Neural crest cell (in vitro differentiated cells): ENCODE measurements at places on chromosomes 5 and 9. TPM values are rescaled to one million over a fixed set of nuclear protein-coding genes. Genes with fewer than 3 reads are reported as not detected.

- no peak for DNase-seq
Measured at GRCh38 chr9:84375954-84376353, 35.4 kb upstream of the SLC28A3 start.

Gene SLC6A3
- 0.16 and 0.27 TPM in 2 replicates for total RNA-seq

GRCh38 chr9:85717220-85717619 is 24.5 kb downstream of the AGTPBP1 start:
- DNase-seq = no peak

DNA sequence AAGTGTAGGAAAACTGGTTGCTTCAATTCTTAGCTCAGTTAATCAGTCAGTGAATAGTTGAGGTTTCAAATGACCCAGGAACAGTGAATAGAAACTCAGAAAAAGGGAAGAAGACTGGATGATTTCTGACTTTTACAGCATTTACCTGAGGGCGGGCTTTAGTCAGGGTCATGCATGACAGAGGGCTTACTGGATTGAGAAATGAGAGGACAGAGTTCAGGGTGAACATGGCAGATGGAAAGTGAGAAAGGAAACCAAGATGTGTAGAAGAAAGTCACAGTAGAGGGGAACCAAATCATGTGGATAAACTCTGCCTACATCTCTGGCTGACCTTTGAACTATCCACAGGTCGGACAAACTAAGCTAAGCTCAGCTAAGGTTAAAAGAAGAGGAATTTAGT is 596.0 kb downstream of the SEMA5A start:
- DNase-seq = no peak

- no peak for DNase-seq
Measured at GRCh38 chr9:35732800-35733541, 505 bp downstream of the CREB3 start.

DNA sequence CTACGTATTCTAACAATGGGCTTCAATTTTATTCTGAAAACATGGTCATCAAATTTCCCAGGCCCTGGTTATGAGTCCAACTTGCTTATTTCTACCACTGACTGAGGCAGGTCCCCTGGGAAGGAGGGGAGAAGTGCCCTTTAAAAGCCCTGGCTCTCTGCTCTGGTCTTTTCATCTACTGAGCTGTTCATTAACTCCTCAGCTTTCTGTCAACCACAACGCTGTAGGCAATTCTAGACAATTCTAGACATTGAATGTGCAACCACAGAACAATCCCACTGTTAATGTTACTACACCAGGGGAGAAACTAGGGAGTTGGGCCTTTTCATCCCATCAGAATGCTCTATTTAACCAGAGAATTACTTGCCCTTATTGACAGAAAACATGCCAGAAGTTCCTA is 10.0 kb downstream of the MOCS2 start:
- DNase-seq = no peak

- DNase-seq = no peak
Measured at GRCh38 chr9:130962418-130963316, 23.6 kb upstream of the FIBCD1 start.

DNA sequence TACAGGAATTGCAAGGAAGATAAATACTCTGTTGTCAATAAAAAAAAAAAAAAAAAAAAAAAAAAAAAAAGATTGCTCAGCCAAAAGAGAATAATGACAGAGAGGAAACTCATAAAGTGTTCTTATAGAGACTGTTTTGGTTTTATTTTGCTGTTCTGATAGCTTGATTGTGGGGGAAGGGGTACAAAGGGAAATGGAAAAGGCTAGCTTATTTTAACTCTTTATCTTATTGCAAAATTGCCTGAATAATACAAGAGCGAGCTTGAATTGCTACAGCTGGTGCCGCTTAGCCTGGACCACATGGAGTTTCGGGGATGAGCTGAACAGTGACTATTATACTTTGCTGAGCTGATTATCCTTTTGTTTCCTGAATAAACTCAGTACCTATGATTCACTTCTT is 31.0 kb upstream of the SHISAL2B start:
- no peak for DNase-seq

DNA sequence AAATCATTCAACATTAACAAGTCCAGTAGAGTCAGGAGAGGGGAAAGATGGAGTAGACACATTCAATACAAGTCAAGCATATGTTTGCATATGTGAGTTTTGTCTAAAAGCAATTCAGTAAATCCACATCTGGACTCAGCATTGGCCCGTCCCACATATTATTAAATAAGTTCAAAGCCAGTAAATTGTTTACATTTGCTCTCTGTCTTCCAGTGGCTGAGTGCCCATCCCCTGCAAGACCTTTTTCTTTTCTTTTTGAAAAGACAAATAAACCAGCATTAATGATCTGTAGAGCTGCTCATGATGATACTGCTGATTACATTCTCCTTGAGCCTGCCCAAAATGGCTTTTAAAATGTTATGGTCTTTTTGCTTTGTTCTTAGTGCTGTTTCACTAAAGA is 71.1 kb downstream of the TNC start:
- DNase-seq = no peak

DNA sequence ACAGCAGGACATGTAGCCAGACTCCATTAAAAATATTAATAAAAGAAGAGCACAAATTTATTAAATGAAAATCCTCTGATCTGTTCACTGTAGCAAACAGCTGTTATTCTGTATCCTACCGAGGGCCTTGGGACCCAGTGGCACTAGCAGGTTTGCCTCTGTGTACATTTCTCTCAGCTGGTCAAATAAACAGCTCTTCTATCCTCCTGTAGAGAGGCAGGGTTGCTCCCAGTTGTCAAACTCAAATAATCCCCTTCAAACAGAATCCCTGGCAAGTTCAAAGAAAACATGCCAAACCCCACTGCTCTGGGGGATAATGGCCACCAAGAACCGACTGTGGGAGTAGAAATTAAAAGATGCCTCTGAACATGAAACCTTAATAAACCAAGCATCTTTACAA is 1262.0 kb upstream of the DMAC1 start:
- DNase-seq = no peak

GRCh38 chr5:176155922-176156359 is 82.3 kb upstream of the SIMC1 start:
- DNase-seq = no peak

Gene FOXI1
- total RNA-seq = not detected in 2 replicates

Gene ELOVL7
- total RNA-seq = 0.42 and 0.96 TPM in 2 replicates

DNA sequence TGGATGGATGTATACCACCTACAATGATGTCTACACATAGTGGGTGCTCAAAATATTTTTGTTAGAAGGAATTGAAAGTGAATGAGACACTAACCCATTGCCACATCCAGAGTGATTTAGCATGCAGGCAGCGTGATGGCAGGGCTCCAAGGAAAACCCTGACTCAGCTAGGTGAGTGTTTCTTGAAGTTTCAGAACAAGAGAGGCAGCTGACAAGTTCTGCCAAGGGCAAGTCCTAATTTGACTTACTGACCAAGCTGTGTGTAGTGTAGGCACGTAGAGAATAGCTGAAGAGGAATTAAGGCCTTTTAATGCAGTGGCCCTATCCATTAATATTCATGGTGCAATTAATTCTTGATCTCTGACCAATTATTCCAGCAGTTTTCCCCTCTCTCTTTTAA is 107.8 kb upstream of the ATP10B start:
- no peak for DNase-seq

Gene PRELID1
- 169 and 180 TPM in 2 replicates for total RNA-seq

DNA sequence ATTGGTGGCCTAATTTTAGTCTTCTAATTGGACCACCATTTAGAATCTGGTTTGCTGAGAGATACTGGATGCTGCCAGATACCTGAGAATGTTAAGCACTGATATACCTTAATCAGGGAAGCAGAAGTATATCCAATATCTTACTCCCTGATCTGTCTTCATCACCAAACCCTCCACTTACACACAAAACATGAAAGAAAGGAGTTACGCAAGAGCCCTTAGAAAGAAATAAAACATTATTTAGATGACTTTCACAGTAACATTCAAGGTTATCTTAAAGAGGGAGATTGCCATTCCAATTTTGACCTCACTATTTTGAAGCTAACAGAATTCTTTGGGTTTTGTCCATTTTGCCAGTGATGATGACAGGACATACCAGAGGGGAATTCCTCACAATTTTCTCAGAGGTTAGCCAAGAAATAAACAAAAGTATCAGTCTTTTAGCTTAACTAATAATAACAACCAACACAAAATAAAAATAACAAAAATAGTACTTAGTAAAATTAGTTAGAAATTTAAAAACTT is 496.1 kb downstream of the NFIB start:
- no peak for DNase-seq

Gene OR13C2
- total RNA-seq = not detected in 2 replicates

- DNase-seq = no peak
Measured at GRCh38 chr5:62132276-62132675, 173.7 kb upstream of the KIF2A start.

Gene FOXD4L5
- total RNA-seq = 0.34 and 0.37 TPM in 2 replicates

GRCh38 chr5:132425009-132425937 is 55.8 kb downstream of the SLC22A5 start:
- no peak for DNase-seq

Gene CNTNAP3
- 5.4 and 6.0 TPM in 2 replicates for total RNA-seq
